ENCODE measurements at places on chromosomes 16 and 17.

- DNase-seq = no peak
These were observed 460 bp downstream of the KRTAP4-3 start for GRCh38 chr17:41167561-41167960.

DNA sequence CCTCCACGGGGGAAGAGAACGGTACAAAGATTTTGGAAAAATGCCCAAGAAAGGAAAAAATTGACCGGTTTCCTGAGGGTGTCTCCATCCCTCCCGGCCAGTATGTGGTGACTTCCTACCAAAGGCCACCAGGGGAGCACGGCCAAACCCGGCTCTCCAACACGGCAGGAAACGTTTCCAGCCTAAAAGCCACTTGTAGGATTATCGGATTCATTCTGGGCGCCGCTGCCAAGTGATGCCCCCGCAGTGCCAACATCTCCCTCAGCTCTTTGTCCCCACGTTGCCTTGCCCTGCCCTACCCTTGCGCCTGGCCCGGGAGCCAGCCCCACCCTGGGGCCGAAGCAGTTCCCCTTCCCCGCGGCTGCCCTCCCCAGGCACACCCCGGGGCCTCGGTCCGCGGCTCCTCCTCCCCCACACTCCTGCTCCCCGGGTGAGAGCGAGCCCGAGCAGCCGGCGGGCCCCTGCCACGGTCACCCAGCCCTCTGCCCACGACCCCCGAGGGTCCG, 688 bp downstream of the CRK start:
- peak; percentile 70 for DNase-seq

DNA sequence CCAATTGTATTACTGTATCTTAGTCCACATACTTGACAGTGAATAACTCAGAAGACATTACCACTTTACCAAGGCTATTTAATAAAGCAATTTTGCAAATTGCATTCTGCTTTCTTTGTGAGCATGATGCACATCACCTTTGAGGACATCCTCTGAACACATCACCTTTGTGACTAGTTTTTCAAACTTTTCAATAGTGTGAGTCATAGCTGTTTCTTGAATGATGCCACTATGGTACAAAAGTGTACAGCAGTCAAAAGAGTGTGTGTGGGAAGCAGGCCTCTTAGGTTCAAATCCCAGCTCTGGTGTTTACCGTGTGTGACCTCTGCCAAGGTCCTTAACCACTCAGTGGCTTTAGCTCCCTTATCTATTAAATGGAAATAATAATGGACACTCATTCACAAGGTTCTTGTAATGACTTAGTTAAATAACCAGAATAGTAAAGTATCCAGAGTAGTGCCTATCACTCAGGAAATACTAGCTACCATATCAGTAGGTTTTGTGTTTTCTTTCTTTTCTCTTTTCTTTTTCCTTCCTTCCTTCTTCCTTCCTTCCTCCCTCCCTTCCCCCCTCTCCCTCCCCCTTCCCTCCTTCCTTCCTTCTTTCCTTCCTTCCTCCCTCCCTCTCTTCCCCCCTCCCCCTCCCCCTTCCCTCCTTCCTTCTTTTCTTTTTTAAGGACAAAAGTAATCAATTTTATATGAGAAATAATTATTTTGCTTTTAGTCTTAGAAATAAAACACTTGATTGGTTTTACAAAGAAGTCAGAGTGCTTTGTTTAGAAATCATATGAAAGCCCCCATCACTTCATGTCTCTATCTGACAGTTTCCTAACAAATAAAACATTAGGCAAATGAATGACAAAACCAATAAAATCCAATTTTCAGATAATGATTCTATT, 178.9 kb downstream of the MYO1D start:
- DNase-seq = no peak

DNA sequence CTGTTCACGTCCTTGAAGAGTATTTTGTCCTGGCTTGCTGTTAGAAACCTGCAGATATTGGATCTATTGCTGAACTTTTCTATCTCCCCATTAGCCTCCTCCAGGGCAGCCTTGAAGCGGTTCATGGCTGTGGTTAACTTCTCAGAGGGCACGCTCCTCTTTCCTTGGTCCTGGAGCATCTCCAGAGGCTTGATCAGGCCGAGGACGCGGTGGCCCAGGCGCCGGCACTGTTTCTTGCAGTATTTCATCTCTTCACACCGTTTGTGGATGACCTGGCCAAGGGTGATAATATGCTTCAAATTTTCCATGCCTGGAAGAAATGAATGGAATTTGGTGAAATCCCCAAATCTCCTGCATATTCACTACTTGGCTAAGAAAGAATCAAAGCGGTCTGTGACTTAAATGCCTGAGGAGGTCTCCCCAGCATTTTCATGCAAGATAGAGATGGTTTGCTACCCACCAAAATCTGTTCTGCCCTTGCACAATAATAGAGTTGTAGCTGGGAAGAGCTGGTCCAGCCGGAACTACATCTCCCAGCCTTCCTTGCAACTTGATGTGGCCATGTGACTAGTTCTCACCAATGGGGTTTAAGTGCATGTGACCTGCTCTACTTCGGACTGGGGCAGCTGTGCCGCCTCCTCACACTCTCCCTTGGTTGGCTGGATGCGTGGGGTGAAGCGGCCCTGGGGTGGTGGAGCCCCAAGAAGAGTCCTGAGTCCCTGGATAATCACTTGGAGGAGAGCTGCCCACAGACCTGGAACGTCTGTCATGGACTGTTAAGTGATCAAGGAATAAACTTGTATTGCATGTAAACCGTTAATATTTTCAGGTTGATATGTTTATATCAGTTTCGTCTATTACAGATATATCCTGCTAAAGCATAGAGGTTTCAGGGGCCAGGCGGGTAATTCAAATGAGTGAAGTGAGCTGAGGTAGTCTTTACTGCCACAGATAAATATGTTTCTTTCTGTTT, 4.9 kb downstream of the MLKL start:
- DNase-seq = peak; percentile 28

DNA sequence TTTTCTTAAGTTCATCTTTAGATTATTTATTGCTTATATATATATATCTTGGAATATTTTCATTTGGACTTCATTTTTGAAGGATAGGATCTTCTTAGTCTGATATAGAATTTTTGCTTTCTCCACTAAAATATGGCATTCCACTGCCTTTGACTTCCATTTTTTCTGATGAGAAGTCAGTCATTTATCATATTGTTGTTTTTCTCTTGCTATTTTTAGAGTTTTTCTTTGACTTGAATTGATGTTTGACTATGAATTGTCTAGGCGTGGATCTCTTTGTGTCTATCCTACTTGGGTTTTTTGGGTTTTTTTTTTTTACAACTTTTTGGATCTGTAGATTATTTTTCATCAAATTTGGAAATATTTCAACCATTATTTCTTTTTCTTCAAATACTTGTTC, 67.7 kb downstream of the NLK start:
- no peak for DNase-seq

Data from stimulated activated effector memory CD8-positive, alpha-beta T cell treated with anti-CD3 and anti-CD28 coated beads, Interleukin-12 subunit alpha, Interleukin-12 subunit beta, amount 100 ng/mL, for 72 hours (primary cell).